ENCODE measurements at places on chromosomes 5 and 9.

GRCh38 chr5:76209297-76209696 is 126.1 kb downstream of the SV2C start:
- DNase-seq: no peak

DNA sequence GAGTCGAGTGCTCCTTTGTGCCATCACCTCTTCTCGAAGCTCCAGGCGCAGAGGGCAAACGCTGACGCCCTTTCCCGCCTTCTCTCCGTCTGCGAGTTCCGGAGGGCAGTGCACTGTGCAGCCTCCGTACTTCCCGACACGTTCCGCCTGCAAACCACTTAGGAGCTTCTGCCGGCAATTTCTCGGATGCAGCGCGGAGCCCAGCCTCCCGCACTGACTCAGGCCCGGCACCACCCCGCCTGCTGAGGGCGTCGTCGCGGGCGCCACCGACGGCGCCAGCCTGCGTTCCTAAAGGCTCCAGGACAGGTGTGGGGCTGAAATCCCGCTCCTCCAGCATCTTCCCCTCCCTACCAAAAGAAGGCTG is 9.3 kb upstream of the TRIM36 start:
- no peak for DNase-seq

- peak; percentile 54 for DNase-seq
Observed at GRCh38 chr5:143235423-143235822, 168.1 kb downstream of the NR3C1 start.

DNA sequence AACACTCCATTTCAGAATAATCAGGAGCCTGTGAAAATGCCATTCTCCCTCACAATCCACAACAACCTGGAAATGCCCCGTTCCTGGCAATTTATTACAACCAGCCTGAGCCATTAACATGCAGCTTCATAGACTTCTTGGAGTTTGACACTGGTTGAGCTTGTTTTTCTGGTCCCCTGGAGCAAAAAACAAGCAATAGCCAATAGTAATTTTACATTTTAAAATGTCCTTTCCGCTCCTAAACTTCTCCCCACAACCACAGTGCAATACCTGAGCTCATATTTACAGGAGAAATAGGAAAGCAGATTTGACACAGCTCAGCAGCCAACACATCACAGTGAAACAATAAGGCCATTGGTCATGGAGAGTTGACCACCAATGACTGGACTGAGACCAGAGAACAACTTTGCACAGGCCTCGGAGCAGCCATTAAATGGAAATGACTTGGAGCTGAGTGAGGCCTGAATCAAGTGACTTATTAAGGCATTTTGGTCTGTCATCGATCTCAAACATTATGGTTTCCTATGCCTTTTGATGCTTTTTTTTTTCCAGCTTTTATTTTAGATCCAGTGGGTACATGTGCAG is 73.0 kb downstream of the ENC1 start:
- DNase-seq: no peak

- DNase-seq: no peak
Observed at GRCh38 chr9:95834281-95834907, 41.1 kb upstream of the ERCC6L2 start.

DNA sequence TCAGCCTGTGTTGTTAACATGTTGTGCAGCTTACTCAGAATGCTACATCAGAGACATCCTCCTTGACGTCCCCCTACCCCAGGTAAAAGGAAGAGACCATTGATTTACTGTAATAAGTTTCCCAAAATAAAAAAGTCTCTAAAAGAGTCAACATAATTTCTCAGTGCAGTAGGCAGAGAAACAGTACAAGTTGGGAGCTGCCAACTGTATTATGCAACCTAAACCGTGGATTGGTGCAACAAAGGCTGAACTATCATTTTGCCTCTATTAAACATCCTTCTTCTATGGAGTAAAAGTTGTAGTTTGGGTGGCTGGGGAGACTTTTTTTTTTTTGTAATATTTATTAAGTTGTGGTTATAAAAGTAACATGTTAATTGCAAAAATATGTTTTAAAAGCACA is 208.0 kb downstream of the NR3C1 start:
- DNase-seq: no peak

GRCh38 chr5:92222449-92222848 is 839.3 kb upstream of the ARRDC3 start:
- no peak for DNase-seq

DNA sequence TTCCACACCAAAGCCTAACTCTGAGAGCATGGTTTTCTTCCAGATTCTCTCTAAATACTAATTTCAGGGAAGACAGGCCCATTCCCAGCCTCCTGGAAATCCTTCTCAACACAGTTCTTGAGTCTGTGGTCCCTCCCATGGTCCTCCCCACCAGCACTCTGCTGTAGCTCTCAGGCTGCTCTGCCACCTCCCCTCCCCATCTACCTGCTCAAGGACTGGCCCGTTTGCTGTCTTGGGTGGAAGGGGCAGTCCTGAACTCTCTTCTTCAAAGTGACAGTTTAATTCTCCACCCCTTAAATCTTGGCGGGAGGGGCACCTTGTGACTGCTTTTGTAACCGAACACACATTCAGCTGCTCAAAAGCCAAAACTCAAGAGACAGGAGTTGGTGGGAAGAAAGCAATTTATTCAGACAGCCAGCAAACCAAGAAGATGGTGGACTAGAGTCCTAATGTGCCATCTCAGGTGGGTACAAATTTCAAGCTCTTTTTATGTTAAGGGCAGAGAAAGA is 7.6 kb upstream of the LCN15 start:
- DNase-seq: no peak

DNA sequence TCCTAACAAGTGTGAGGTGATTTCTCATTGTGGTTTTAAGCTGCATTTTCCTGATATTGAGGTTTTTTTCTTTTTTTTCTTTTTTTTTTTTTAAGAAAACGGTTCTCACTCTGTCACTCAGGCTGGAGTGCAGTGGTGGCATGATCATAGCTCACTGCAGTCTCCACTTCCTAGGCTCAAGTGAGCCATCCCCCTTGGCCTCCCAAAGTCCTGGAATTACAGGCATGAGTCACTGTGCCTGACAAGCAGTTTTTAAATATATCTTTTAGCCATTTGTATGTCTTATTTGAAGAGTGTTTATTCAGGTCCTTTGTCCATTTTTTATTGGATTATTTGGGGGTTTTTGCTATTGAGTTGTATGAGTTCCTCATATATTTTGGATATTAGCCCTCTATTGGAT is 53.8 kb downstream of the GCNT1 start:
- DNase-seq: no peak

GRCh38 chr5:170751631-170752030 is 31.9 kb upstream of the GABRP start:
- DNase-seq: no peak

DNA sequence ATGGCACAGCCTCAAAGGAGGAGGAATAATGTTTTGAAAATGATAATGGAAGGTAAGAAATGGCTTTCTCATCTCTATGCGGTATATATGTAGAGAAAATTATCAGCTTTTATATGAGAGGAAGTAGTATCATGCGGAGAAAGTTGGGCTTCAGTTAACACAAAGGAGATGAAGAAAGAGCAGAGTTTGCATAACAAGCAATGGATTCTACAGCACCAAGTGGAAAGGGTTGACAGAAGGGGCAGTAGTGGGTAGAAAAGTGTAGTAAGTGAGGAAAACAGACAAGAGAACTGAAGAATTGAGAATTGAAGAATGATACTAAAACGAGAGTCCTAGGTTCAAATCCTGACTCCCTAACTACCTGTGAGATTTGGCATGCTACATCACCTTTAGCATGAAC is 51.0 kb downstream of the GNG10 start:
- no peak for DNase-seq

- DNase-seq: no peak
Observed at GRCh38 chr5:122471031-122471751, 159.2 kb downstream of the SNCAIP start.

GRCh38 chr5:54224103-54224826 is 86.1 kb downstream of the ARL15 start:
- no peak for DNase-seq

- no peak for DNase-seq
Observed at GRCh38 chr9:121852651-121853616, 201.5 kb downstream of the DAB2IP start.

DNA sequence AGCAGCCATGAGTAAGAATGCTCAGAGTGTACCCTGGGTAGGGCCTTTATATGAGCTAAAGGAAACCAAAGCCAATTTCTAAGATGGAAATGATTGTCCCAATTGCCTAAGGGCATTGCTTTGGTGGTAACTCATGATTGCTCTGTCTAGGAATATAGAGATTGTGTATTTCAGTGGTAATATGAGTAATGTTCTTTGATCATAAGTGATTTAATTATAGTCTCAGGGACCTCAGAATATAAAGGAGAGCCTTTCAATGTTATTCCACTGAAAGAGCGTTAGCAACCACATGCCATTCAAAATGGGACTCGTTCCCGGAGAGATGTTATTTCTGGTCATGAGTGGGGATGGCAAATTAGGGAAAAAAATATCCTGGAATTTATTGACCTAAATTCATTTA is 340.5 kb downstream of the ARHGEF28 start:
- DNase-seq: no peak

DNA sequence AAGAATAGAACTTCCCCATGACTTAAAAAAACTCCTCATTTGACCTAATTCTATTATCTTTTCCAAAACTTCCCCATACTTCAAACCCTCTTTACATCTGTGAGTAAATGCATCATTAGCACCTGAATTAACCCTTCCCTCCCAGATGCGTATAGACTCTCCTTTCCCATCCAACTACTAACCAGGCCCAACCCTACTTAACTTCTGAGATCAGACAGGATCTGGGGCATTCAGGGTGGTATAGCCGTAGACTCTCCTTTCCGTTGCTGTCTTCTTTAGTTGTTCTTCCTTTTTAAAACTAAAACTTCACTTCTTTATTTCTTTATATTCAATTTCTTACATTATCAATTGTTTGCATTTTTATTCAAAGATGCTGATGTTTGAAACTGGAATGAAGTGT is 165.2 kb downstream of the SLCO4C1 start:
- no peak for DNase-seq

DNA sequence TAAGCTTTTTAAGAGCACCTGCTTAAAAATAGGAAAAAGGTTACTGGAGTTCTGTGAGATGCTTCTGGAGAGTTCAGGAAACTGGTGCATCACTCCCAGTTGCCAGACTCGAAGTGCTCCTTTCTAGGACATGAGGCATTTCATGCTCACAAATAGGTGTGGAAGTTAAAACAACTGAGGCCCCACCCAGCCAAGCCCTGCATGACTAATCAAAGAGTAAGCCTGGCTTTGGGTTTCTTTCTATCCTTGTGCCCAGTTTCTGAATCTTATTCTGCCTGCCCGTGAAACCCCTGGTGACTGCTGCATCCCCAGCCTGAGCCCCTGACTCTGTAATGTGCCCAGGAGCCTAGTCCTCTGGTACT is 7.7 kb downstream of the SPINK9 start:
- DNase-seq: no peak

GRCh38 chr5:28344836-28345433 is 1306.5 kb upstream of the CDH9 start:
- no peak for DNase-seq

DNA sequence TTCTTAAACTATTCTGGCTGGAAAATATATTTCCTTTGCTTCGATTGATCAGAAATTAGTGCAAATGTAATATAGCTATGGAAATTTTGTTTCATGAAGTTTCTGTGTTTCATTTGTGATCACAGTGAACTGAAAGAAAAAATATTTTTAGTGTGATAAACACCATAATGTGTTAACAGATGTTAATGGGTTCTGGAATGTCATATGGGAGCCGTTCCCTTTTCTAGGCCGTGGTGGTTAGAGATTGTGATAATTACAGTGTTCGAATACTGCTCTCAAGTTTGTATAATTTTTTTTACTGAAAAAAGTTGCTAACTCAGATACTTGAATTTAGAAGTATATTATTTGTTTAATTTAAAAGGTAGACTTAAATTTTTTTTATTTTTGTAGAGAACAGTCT is 19.3 kb downstream of the GAPVD1 start:
- DNase-seq: no peak

GRCh38 chr9:31412081-31412480 is 972.4 kb upstream of the ACO1 start:
- DNase-seq: no peak

DNA sequence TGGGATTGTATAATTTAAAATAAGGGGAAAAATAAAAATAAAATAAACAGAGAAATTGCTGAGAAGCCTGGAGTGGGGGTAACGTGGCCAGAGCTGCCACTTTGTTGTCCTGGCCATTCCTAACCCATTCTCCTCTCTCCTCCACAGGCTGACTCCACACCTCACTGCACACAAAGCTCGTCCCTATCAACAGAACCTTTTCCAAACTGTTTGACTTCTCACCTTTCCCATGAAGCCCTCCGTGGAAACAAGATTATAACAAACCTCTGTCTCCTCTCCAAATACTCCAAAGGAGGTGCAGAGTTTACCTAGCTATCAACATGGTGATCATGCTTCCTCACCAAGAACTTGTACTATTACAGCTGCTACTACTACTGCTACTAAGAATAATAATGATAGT is 151.1 kb downstream of the GLIS3 start:
- DNase-seq: no peak

- DNase-seq: no peak
Observed at GRCh38 chr9:3513265-3513818, 12.5 kb downstream of the RFX3 start.

All from BJ (cell line).